NCI-H1417 treated with DMSO at 0.1 percent for 48 hours (cell line): ENCODE measurements at places on chromosomes 11 and 22.

GRCh38 chr22:31604746-31605705 lies 57.0 kb downstream of the PISD start:
- DNase-seq, result no peak

DNA sequence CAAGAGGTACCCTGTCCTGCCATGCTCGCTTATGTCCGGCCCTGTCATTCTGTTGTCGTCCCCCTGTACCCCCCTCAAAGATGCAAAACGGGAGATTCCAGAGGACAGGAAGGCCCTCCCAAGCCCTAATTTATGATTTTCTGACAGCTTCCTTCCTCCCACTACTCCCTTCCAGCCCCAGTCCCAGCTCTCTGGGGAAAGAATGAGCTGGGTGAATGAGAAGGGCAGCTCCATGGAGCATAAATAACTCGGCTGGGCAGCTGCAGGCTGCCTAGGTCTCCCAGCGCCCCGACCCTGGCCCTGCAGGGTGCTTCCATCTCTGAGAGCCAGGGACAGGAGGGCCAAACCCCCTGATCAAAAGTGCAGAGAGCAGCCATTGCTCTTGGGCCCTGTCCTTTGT lies 3.9 kb upstream of the EMID1 start:
- DNase-seq, result no peak

DNA sequence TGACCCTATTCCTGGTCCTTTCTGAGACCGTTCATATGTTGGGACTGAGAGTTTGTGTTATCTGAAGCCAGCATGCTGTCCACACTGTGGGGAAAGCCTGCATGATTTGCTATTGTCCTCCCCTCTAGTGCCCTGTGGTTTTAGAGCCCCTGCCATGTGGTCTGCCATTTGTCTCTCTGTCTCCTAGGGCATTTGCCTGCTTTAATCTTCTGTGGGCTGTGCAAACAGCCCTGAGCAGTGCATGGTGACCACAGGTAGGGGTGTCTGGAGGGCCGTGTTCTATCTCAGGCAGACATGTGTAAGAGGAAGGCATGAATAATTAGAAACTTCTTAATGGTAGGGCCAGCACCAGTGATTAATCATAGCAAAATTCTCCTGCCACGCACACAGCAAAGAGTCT lies 23.0 kb downstream of the AMPD3 start:
- no peak for DNase-seq

GRCh38 chr22:22712092-22712658 lies 67.8 kb downstream of the GGTLC2 start:
- no peak for DNase-seq
